NCI-H69 (cell line): ENCODE measurements at places on chromosomes 11 and 22.

GRCh38 chr22:27803841-27804415 is 2.4 kb upstream of the MN1 start:
- no peak for DNase-seq

DNA sequence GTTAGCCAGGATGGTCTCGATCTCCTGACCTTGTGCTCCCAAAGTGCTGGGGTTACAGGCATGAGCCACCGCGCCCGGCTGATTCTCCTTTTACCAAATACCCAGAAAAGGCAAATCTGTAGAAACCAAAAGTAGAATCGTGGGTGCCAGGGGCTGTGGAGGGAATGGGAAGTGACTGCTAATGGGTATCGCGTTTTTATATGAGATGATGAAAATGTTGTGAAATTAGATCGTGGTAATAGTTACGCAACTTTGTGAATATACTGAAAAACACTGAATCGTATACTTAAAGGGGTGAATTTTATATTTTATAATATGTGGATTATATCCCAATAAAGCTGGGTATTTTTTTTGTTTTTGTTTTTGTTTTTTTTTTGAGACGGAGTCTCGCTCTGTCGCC is 48.2 kb upstream of the CREB3L1 start:
- no peak for DNase-seq

- DNase-seq, result no peak
Measured at GRCh38 chr11:80542704-80543103, 1101.9 kb upstream of the TENM4 start.

DNA sequence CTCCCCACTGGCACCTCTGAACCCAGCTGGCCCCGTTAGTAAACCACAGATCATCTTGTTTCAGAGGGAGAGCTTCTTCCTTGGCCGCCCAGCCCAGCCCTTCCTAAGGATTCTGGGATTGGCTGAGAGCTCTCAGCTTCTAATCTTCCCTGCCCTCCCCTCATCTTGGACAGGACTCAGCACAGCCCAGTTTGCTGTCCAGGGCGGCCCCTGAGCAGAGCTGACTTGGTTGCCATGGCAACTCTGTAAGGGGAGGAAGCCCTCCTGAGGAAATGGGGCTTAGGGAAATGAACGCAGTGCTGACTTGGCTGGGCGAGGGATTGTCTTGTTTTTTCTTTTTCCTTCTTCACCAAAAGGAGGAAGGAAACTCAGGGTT is 4.6 kb downstream of the APOL4 start:
- DNase-seq, result peak; percentile 91

GRCh38 chr11:76610871-76611475 is 59.6 kb downstream of the LRRC32 start:
- DNase-seq, result peak; percentile 84

GRCh38 chr11:76623171-76623883 is 47.2 kb downstream of the LRRC32 start:
- peak; percentile 84 for DNase-seq

DNA sequence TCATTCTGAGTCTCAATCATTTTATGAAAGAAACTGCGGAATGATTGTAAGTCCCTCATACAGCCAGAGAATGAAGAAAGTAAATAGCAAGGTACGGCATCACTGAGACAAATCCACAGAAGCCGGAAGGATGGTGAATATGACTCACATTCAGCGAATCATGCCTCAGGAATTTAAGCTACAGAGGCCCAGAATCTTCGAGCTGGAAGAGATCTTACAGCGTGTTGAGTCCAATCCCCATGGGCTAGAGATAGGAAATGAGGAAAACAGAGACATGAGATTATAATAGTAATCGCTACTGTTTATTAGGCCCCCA is 173.2 kb downstream of the KIF18A start:
- no peak for DNase-seq

GRCh38 chr11:73267906-73268540 is 4.1 kb upstream of the P2RY6 start:
- DNase-seq, result no peak

DNA sequence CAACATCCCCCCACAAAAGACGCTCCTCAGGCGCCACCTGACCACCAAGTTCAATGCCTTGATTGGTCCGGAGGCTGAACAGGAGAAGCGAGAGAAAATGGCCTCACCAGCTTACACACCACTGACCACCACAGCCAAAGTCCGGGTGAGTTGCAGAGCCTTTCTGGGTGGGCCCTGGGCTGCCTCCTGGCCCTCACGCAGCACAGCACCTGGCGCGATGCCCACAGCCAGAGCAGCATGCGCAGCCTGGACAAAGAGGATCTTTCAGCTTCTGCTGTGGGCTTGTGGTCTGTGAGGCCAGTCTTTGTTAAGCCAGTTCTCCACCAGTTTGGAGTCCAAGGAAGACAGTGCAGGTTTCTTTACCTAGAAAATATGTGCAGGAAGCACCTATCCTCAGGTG is 21.6 kb downstream of the CYB5R2 start:
- DNase-seq, result no peak

DNA sequence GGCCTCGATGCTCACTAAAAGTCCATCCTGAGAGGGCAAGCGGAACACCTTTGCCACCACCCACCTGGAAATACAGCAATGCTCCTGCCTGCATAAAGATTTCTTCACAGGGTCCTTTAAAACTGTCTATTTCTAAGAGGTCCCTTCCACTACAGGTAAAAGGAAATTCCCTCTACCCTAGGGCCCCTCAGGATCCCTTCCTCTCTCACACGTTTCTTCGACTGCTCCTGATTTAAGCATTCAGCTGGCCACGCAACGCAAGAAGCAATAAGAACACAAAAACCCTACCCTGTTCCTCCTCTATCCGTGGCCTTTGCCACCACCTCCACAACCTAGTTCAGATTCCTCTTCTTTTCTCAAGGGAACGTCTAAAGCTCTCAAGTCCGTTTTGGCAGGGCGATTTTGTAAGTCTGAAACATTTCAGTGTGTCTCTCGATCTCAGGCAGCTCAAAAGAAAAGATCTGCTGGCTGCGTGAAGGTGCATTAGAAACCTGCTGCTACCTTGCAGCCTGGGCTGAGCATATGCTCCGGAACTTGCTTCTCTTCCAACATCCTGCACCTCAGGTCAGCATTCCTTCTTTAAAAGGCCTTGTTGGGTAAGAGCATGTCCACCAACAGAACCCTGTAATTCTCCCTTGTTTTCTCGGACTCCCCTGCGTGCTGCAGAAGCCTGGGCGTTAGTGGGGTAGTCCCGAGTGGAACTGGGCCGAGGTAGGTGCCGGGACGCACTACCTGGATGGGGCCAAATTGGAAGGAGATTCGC is 1.6 kb downstream of the LGR4 start:
- DNase-seq, result peak; percentile 78

DNA sequence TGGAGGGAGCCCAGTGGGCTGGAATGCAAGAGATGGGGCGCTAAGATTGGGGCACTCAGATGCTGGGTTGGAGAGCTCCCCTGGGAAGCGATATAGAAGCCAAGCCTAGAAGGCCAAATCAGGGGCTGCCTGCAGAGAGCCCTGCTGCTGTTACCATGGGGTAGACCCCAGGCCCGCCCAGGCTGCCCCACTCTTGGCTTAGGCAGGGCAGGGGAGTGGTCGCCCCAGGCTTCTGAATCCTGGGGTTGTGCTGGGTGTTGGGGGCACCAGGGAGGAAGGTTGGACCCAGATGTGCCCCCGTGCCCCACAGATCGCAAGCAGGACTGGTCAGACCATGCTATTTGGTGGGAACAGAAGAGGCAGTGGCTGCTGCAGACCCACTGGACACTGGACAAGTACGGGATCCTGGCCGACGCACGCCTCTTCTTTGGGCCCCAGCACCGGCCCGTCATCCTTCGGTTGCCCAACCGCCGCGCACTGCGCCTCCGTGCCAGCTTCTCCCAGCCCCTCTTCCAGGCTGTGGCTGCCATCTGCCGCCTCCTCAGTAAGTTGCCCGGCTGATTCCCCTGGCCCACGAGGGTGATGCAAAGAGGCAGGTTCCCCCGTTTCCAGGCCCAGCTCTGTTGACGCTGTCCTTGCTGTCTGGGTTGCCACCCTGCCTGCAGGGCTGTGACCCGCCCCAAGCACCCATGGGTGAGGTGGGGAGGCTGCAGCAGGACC is 3.9 kb downstream of the FERMT3 start:
- DNase-seq, result no peak

- DNase-seq, result peak; percentile 99
Measured at GRCh38 chr11:113628912-113629311, 77.2 kb downstream of the TMPRSS5 start.

DNA sequence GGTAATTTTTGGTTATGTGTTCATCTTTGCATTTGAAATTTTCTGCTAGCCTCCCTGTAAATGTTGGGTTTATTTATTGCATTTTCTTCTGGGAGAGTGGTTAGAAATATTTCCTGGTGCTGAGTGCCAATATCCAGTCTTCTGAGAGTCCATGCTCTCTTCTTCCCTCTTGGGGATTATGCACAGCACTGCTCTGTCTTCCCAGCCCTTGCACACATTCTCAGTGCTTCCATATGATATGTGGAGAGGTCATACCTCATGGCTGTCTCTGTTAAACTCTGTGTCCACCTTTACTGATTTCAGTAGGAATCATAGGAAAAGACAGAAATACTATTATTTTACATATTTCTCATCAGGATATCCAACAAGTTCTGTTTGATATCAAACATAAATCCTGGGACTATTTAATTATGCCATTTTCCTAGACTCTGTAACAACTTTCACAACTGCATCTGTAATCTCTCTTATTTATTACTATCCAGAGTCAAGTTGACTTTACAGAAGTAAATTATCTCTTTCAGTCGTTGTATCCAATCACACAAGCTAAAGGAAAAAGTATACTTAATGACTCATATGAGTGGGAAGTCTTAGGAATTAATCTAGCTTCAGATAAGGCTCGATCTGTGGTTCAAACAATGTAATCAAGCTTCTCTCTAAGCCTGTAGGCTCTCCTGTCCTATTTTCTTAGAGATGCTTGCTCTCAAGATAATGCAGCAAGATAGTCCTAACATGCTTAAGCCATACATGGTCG is 2.7 kb upstream of the NXPE1 start:
- no peak for DNase-seq

DNA sequence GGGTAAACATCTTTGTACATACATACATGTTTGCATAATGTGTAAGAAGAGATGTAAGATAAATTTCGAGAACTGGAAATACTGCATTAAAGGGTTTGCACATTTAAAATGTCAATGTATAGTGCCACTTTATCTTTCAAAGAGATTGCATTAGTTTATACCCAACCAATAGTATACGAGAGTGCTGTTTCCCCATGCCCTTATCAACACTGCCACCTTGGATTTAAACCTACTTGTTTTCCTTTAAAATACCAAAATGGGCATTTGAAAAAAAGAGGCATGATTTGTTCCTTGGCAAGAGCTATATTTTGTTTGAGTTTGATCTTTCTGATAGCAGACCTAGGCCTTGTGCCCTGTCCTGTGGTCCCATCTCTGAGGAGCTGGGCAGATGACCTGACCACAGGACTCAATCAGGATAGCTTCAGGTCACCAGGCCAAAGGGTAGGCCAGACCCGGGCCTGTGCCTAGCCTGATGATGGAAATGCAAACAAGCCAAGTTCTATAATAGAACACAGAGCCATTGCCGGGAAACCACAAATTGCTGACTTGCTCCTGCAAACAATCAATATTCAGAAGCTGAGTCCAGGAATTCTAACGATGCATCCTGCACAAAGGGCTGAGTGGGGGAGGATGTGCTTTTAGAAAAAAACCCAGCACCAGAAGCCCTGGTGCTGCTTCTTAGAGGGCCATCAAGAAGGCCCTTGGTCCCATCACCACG is 16.9 kb upstream of the ALG8 start:
- no peak for DNase-seq

DNA sequence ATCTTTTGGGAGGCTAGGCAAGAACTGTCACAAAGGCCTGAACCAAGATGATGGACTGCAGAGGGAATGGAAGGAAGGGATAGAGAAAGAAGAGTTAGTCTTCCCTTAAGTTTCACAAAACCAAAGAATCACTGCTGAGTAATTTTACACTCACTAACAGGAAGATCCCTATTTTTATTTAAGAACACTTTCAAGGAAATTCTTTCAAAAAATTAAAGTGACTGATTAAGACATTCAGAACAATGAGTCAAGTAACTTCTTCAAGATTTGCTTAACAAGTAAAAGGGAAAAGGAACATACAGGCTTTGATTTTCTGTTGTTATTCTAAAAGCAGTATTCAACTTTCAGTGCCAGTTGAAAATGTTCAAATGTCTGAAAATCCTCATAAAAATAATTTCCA is 3.1 kb downstream of the PITPNB start:
- no peak for DNase-seq

DNA sequence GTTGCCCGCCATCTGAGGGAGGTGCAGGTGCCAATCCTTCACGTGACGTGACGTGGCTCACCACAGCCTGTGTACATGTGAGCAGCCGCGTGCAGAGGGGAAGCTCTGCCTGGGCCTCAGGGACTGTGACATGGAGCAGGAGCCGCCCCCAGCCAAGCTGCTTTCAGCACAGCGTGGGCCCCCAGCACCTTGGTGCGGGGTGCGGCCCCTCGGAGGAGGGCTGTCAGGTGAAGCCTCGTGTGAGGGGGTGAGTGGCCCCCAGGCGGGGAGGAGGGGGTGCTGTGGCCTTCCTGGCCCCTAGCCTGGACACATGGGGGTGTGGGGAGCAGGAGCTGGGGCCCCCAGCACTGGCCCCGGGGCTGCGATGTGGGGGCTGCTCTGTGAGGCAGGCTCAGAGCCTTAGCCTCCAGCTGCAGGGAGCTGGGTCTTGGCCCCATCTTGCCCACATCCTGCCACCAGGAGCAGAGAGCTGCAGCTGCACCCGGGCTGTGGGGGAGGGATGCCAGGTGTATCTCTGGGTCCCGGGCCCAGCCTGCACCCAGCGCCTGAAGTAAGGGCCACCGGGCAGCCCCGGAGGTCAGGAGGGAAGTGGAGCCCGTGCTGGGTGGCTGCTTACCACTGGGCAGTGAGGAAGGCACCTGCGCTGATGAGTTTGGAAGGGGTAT is at the start of gene ADORA2A:
Gene ADORA2A, plus strand, starts transcription at position 100 of the 665 bp plus-strand sequence. CDS start 5,806 bp downstream, outside the sequence.
- no peak for DNase-seq
